ENCODE measurements at places on chromosomes 2 and 18.

GRCh38 chr2:150526827-150527226 lies 39.4 kb upstream of the RND3 start:
- no peak for DNase-seq

DNA sequence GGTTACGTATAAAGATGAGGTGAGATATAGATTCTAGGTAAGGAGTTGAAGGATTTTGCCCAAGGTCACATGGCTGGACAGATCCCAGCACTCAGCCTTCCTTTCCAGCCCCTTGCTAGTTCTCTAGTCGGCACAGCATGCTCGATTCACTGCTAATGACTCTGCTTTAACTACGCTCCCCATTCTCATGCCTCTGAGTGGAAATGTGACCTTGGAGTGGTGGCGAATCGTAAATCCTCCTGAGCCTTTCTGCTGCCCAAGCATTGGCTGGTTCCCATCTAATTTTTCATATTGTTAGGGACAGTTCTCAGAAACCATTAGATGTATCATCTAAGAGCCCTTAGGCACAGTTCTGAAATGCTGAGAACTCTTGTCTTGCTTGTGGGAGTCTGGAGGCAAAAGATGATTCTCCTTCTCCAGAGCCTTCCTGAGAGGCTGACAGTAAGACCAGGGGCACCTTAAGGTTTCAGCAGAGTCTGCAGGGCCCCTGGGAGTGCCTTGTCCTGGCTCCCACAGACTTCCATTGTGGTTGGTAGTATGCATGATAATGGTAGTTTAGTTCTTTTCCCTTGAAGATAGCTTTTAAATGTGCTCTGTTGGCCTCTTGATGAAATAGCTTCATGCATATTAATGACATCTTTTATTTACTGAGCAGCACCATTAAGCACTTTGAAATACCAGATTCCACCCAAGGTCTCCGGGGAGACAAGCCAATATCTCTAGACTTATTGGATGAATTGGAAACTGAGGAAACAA lies 377.8 kb upstream of the SLC14A2 start:
- no peak for DNase-seq

- no peak for DNase-seq
These were observed 67.3 kb downstream of the SH3RF3 start for GRCh38 chr2:109196081-109196875.

GRCh38 chr2:71789556-71790204 lies 336.3 kb downstream of the DYSF start:
- no peak for DNase-seq

- no peak for DNase-seq
These were observed 83.4 kb downstream of the TTC27 start for GRCh38 chr2:32711219-32711618.

DNA sequence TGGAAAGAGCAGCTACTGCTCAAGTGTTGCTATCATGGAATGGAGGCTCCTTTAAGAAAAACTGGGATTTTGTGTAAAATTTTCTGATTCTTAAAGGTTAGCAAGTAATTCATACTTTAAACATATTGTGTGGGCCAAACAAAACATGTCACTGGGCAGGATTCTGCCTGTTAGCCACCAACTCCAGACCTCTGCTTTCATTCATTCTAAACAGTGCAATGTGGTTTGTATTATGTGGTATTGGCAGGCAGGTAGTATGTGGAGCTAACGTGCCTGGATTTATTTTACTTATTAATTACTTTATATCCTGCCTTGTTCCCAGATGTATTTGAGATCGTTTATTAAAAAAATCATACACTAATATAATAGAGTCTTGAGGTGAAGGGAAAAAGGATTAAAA lies 1521.3 kb upstream of the ACVR2A start:
- no peak for DNase-seq

DNA sequence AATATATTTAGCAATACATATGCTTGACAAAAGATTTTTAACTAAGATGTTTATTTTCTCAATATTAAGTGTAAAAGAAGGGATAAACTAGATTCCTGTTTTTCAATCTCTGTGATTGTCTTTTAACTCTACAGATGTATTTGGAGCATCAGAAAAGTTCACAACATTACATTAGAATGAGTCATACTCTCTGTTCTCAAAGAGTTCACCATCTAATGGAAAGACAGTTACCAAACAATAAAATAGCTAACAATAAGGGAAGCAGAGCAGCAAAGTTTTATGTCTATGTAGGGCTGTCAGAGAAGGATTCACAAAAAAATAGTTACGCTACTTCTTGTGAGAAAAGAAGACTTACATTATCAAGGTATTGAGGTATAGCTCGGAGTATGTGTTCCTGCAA lies 109.2 kb upstream of the MAP2 start:
- no peak for DNase-seq

DNA sequence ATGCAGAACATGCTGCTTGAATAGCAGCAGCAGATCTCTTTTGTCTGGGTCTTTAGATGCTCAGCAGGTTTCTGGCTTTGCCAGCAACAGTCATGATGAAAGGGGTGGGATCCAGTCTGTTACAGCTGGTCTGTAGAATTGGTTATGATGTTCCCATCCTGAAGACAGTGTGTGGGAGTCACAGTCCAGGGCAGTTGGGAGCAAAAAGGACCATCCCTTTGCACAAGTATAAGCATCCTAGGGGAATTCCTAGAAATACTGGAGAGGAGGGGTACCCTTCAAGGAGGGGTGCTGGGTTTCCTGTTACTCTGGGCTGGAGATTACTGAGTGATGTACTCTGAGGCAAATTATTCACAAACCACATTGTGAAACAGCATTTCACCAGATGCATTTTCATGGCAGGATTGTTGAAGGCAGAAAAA lies 119.9 kb upstream of the RND3 start:
- no peak for DNase-seq

GRCh38 chr2:121598087-121598486 lies 51.2 kb downstream of the CLASP1 start:
- no peak for DNase-seq

GRCh38 chr2:179909845-179910734 lies 48.7 kb upstream of the ZNF385B start:
- DNase-seq, result no peak

GRCh38 chr2:88110830-88111229 lies 17.0 kb downstream of the FABP1 start:
- no peak for DNase-seq

GRCh38 chr2:100580367-100581276 lies 17.8 kb downstream of the PDCL3 start:
- DNase-seq, result peak; percentile 12

DNA sequence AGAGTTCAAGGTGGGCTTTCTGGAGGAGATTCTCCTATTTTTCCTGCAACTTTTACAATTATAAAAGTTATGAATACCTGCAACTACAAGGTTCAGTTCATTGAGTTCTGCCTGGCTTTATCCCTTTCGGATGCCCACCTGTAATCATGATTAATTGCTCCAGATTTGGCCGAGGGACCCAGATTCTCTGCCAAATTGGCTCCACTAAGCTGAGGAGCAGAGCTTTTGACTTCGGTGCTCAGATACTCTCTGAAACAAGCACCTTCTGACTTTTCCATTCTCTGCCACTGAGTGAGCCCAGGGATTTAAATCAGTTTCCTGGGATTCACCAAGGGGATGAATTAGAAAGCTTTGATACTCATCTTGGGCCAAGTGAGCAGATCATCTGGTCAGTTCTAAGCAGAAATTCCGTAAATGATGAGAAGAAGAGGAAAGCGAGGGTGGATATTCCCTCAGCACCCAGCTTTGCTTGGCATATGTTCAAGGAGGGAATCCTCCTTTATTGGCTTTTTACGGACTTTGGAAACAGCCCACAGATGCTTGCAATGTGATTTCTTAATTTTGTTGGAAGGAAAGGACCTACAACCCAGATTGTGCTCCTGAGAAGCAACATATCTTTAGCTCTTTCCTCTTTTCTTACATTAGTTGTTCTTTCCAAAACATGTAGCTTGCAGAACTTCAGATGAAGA lies 179.2 kb downstream of the SETBP1 start:
- no peak for DNase-seq

DNA sequence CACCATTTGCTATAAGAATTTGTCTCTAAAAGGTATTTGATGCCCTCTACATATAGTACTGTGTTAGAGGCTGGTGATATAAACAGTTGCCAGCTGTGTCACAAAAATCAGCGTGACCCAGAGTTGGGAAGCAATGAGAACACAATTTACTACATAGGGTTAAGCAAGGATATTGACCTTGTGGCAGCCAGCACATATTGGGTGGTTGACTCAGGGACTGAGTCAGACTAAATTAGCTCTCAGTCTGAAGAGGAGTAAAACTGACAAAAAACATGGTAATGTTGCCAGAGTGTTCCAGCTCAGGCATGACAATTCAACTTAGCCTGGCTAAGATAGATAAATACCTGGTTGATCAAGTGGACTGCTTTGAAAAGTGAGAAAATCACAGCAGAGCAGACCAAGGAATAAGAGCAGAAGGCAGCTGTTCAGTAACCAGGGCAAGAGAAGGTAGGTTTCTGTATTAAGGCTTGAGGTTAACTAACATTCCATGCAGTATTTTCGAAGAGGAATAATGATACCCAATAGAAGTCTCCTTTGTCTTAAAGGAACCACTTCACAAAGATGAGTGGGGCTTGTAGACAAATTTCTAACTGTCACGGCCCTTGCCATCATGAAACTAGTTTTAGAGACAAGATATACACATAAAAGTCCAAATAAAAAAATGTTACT lies 108.2 kb upstream of the ERBB4 start:
- DNase-seq, result no peak

- no peak for DNase-seq
These were observed 138.1 kb downstream of the SCG2 start for GRCh38 chr2:223464071-223464470.

GRCh38 chr2:217035967-217036366 lies 176.1 kb upstream of the TNP1 start:
- no peak for DNase-seq

- DNase-seq, result no peak
These were observed 10.7 kb downstream of the RBM43 start for GRCh38 chr2:151251012-151251411.

DNA sequence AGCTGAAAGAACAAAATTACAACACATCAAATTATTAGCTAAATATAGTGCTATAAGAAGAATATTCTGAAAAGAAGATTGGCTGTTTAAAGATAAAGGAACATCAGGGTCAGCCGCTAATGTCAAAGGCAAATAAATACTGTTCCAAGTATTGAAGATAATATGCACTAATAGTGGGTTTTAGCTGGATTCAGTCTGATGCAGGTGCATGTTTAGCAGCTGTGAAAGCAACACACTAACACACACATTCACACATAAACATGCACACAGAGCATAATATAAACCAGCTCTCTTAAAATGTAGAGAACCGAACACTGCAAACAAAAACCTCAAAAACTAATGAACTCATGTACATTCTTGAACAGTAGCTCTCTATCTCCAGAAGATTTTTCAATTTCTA lies 634.6 kb downstream of the ERBB4 start:
- DNase-seq, result no peak

Data from activated T-helper 1 cell treated with anti-CD3 and anti-CD28 coated beads, Interleukin-2, amount 50 U/mL, for 16 hours (primary cell).